ENCODE measurements at places on chromosomes 2 and 18. TPM values are rescaled to one million over a fixed set of nuclear protein-coding genes. Genes with fewer than 3 reads are reported as not detected.

DNA sequence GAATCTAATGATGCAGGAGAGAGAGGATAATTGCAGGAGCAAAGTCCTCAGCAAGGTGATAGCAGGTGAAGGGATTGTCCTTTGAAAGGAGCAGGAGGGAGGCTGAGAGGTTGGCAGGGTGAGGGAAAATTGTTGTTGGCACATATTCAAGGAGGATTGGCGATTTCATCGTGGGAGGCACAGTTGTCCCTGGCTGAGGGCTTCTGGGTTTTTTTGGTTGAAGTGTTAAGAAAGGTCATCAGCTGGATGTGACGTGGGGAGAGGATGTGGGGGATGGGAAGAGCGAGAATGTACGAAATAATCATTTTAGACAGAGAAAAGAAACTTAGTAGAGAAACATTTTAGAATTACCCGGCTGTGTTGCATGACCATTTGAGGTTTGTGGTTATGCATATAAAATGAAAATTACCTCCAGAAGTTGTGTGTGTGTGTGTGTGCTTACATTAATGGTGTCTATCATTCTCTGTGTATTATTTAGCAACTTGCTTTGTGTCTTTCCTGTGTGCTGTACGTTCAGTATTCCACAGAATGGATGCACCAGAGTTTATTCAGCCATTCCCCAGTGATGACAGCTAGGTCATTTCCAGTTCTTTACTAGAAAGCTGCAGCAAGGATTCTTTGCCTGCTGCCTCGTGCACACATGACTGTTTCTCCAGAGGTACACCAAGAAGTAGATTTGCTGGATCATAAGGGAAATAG, 67.6 kb downstream of the SDC1 start:
- no peak for DNase-seq

- no peak for DNase-seq
These were observed 25.2 kb downstream of the TMEM18 start for GRCh38 chr2:651951-652373.

GRCh38 chr2:170409164-170409535, 231.2 kb downstream of the MYO3B start:
- peak; percentile 68 for DNase-seq

GRCh38 chr2:197181491-197181890, 129.1 kb downstream of the ANKRD44 start:
- no peak for DNase-seq

DNA sequence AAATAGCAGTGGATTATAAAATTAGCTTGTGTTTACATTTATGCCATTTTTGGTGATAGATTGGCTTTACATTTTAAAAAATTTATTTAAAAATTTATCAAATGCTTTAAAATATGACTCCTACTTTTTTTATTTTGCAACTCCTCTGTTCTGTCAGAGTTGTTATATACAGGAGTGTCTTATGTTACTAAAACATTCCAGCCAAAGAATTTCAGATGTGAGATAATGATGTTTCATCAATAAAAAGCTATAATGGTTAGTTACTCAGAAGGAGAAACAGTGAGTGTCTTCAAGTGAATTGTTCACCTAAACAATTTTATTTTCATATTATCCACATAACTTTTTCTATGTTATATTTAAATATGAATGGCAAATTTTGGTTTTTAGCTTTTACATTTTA, 52.7 kb downstream of the GLS start:
- DNase-seq, result no peak

DNA sequence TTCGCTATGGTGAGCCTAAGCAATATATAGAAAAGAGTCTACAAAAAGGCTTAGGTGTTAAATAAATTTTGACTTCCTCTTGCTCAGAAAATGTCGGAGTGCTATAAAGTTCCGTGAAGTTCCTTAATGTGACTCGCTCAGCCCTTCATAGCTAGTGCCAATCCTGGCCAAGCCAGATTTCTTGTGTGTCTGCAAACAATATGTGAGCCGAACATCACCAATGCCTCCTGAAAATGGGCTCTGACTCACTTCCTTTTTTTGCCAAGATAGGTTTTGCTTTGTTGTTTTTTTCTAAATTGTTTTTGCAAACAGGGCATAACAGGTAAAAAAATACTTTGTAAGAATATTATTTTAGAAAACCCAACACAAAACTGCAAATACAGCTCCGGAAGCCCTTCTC, 26.1 kb downstream of the CDC42EP3 start:
- DNase-seq, result no peak

DNA sequence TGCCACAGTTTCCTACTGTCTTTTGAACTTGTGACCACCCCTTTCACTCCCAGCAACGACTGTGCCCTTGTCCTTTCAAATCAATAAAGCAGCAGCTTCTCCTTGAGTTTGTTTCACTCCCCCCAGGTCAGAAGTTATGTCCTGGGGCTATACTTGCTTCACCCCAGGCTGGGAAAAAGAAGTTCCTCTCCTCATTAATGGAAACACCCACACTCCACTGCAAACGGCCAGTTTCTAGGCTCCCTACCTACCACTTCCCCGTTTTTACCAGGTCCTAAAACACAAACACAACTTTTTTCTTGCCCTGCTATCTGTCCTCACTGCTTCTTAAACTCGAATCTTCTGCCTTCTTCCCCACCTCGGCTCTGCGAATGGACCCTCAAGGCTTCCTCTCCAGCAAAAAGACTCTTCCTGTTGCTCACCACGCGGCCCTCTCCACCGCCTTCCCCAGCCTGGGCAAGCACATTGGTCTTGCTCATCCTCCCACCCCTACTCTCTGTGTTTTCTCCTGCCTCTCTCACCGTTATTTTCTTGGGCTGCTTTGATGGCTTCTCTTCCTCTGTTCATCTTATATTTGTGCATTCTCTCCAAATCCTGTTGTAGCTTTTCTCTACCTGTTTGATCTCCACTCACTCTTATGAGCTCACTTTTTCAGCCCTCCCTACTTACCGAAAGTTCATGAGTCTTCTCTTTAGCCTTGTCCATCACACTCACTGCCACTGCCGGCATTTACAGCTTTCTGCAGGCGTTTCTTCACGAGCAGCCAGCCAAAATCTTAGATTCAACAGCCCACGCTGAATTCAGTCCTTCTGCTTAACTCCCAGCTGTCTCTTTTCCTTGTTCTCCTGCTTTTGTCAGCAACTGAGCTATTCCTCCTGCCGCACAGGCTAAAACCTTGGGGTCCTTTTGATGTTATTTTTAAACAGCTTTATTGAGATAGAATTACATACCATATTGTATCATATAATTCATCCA, 7.0 kb upstream of the SP5 start:
- DNase-seq, result no peak

DNA sequence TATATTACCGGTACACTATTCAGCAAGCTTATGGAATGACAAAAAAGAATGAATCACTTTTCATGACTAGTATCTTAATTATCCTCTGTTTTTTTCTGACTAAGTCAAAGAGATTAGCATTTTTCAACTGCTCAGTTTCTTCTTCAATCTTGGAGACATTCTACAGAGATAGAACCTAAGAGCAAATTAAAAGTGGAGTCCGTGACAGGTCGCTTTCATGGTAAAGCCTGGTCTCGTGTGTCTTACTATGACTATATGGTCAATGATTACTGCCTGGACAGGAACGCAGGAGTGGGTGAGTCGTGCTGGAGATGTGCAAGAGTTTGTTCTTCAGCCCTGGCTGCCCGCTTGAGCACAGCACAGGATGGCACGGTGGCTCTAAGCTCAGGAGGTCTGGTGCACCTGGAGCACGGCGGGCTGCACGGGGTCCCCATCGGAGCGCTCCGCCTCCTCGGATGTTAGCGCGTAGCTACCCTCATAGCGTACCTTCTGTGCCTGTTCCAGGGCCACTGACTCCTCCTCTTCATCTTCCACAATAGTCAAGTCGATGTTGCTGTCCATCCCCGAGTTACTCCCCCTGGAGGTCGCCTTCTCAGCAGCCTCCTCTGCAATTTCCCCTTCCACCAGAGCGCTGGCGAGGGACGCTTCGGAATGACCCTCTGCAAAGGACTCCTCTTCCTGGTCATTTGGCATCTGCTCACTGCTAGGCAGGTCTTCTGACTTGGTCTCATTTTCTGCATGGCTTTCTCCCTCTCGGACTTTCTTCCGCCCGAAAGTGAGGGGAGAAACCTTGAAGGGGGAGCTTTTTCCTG, 11.1 kb downstream of the CAVIN2 start:
- DNase-seq, result no peak

DNA sequence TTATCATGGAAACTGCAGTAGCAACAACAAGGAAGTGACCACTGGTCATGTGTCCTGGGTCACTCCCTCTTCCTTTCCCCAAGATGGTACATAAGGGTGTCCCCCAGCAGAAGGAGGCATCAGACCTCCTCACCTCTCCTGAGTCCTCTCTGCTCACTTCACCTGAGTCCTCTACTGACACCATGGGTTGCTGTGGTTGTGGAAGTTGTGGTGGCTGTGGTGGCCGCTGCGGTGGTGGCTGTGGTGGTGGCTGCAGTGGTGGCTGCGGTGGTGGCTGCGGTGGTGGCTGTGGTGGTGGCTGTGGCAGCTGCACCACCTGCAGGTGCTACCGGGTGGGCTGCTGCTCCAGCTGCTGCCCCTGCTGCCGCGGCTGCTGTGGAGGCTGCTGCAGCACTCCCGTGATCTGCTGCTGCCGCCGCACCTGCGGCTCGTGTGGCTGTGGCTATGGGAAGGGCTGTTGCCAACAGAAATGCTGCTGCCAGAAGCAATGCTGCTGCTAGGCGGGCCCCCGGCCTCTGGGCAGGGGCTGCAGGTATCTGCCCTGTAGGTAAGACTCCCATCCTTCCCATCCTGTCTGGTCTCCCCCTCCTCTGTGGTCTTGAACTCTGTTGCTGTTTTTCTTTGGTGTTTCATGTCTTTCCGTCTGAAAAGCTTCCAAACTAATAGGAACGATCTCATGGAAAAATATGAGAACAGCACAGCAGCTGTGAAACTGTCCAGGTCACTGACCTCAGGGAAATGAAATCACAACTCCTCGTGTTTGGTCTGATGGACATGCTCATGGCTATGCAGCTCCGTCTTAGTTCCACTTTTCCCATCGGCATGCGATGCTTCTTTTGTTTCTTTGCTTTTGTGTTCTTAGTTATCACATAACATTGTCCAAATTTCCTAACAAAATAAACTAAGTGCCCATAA, at the start of gene SCYGR4:
TSS of gene SCYGR4 (plus strand) at position 183 of the 915 bp plus-strand sequence. CDS start at position 183, 0 bp downstream.
- no peak for DNase-seq

GRCh38 chr2:126413079-126413478, 242.9 kb upstream of the GYPC start:
- DNase-seq, result no peak

- DNase-seq, result no peak
These were observed 384.2 kb downstream of the DSC3 start for GRCh38 chr18:30658306-30658705.

GRCh38 chr2:233991196-233991595, 59.3 kb upstream of the SPP2 start:
- DNase-seq, result no peak

- DNase-seq, result no peak
These were observed 44.0 kb downstream of the ASAP2 start for GRCh38 chr2:9250498-9251153.

Gene HES6
- 47.8 TPM for total RNA-seq

Gene HTR2B
- not detected for total RNA-seq

Gene VAMP8
- 52.6 TPM for total RNA-seq

Gene DRC1
- total RNA-seq, result not detected

Gene CD28
- 0.37 TPM for total RNA-seq

Gene SLC25A52
- not detected for total RNA-seq

Gene C2orf72
- total RNA-seq, result 3.7 TPM
